ENCODE measurements at places on chromosomes 2 and 18.

- DNase-seq: no peak
Observed at GRCh38 chr18:31497836-31498573, at the start of gene DSG2. TSS of gene DSG2 (plus strand) at chr18:31498177. CDS start at chr18:31498252, 75 bp downstream.

DNA sequence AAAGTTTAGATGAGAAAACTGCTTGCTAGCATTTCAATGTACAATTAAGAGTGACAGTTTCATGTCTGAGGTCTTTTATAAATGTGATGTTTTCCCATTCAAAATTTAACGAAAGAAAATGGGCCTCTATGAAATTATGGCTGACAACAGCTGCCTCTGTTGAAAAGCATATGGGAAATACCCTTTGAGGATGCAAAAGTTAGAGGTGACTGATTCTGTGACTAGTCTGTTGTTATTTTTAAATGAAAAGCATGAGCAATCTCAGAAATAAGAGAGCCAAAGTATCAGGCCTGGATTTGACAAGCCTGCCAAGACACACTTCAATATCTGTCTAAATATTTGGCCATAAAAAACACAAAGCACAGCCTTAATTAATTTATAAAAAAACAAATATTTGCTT is 580.8 kb downstream of the ERBB4 start:
- DNase-seq: no peak

- DNase-seq: no peak
Observed at GRCh38 chr2:105071379-105071778, 33.5 kb downstream of the MRPS9 start.

GRCh38 chr2:195509551-195509950 is 147.5 kb upstream of the SLC39A10 start:
- no peak for DNase-seq

GRCh38 chr2:106144621-106145331 is 49.3 kb downstream of the UXS1 start:
- DNase-seq: no peak

DNA sequence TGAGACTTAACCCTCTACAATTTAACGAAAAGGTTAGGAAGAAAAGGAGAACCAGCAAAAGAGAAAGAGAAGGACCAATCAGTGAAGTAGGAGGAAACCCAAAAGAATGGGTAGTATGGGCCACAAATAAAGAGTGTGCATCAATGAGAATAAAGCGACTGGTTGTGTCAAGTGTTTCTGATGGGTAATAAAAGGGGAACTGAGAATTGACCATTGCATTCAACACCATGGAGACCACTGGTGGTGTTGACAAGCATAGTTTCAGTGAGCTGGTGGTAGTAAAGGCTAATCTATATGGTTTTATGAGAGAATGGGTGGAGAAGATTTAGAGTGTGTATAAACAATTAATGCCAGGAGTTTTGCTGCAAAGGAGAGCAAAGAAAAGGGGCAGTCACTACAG is 75.4 kb downstream of the CSRNP3 start:
- DNase-seq: no peak

GRCh38 chr2:195049372-195050031 is 607.5 kb upstream of the SLC39A10 start:
- no peak for DNase-seq

DNA sequence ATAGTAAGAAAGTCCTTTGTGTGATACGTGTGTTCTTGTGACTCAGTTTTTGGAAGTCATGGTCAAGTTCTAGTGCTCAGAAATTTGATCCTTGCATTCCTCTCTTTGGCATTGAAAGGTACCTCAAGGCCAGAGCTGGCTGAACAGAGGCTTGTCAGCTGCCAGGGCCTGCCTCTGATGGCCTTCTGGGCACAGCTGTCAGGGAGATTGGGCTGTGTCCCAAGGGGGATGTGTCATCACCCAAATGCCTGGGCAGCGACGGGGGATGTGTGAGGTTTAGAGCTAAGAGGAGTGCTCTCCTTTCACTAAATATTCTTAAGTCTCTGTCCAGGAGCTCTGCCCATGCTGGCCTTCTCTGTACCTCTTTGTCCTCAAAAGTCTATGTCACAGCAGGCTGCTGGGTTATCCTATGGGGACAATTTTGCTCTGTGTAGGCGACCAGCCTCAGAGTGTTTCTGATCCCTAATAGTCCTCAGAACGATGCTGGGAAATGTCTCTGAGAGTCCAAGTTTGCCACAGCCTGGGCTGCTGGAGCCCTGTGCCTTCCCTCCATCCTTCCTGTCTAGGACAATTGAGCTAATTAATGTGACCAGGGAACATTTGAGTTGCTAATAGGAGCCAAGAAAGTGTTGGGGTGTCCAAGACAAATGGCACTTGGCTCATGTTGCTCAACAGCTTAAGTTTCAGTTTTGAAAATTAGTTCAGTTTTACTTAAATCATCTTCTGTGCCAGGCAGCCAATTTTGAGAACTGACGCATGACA is 115.4 kb upstream of the ZNF521 start:
- DNase-seq: no peak

DNA sequence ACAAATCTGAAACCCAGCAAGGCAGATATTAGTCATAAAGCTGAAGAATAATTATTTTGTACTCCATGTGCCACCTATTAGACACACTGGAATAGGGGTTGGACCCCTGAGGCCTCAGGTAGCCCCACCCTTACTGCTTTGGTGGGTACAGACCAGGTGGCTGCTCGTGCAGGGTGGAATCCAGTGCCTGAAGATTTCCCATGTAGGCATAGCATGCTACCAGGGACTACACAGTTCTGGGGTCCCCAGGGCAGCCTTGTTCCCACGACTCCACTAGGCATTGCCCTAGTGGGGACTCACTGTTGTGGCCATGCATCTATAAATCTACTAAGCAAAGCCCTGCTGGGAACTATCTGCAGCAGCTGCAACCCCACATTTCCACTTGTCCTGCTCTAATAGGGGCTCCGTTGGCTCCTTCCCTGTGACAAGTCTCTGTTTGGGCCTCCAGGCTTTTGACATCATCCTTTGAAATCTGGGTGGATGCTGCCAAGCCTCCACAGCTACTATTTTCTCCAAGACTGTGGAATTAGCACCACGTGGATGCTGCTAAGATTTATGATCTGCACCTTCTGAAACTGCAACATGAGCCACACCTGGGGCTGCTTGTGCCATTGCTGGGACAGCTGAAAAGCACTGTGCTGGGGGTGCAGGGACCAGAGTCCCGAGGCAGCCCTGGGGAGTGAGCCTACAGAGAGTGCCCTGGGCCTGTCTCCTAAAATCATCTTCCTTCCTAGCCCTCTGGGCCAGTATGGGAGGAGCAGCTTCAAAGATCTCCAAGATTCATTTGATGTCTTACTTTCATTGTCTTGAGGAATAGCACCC is 303.8 kb downstream of the FSIP2 start:
- DNase-seq: no peak

DNA sequence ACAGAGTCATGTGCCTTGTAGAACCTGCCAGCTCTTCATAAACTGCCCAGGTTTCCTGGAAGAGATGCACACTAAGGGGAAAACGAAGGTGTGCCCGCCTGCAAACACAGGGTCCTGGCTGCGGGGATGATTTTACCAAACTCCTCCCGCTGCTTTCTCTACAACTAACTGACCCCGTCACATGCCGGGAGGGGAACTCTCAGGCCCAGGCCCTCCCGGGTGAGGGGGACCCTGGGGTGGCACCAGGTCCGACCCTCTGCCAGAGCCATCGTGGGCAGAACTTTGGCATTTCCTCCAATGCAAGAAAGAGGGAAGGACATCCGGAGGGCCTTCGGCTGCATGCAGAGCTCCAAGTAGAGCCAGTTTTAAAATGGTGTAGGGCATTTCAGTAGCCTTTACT is 28.6 kb downstream of the CAPN13 start:
- DNase-seq: no peak

GRCh38 chr18:37836071-37836970 is 270.7 kb upstream of the CELF4 start:
- no peak for DNase-seq
